ENCODE measurements at places on chromosomes 5 and 9. TPM values are rescaled to one million over a fixed set of nuclear protein-coding genes. Genes with fewer than 3 reads are reported as not detected.

DNA sequence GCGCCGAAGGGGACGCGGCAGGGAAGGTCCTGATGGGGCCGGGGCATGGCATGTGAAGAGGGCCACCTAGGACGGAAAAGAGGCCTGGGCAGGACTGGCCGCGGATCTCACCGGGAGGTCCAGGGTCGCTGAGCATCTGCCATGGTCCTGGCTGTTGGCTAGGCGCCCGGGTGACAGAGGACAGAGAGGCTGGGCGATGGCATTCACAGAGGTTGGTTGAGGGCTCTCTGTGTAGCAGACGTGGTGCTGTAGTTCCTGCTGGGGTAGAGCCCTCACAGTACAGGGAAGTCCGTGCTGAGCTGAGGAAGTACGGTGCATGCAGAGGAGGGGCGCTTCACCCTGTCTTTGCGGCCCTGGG lies 427 bp downstream of the PCYOX1L start:
- H3K27me3 ChIP-seq, result no peaks in the 10 kb centered on the region
- H3K36me3 ChIP-seq, result peaks cover 27% of the 10 kb centered on the region
- H3K4me1 ChIP-seq, result peaks cover 48% of the 10 kb centered on the region
- peak overlapping the region; percentile 97 for H3K4me3 ChIP-seq

DNA sequence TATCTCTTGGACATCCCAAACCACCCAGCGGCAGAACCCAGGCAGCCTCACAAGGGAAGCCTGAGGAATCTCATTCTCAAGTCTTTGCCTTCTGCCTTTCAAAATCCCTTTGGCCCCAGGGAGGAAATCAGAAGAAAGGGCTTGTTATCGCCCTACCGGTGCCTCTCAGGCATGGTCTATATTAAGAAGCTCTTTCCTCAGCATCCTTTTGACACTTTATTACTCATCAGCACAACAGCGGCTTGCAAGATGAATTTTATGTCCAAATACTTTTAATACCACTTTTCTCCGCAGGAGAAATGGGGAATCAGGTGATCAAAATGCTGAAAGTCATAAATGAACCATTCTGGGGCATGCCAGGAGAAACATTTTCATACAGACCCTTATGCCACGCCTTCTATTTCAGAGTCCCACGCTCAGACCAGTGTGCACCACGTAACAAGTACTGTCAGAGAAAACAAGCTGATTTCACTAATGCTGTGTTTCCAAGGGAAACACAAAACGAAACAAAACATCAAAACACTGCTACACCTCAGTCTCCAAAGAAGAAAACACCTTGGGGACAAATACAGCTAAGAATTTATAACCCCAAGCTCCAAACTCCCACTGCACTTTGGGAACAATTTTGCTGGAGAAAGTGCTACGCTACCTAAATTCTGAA lies 30.0 kb downstream of the RAPGEF1 start:
- DNase-seq, result no peak
- H3K27ac ChIP-seq, result peak overlapping the region; percentile 74
- peaks cover 49% of the 10 kb centered on the region for H3K4me1 ChIP-seq
- H3K4me3 ChIP-seq, result peak overlapping the region; percentile 40

The BRINP1 gene
- not detected for total RNA-seq

The CDO1 gene
- 0.54 TPM for total RNA-seq

DNA sequence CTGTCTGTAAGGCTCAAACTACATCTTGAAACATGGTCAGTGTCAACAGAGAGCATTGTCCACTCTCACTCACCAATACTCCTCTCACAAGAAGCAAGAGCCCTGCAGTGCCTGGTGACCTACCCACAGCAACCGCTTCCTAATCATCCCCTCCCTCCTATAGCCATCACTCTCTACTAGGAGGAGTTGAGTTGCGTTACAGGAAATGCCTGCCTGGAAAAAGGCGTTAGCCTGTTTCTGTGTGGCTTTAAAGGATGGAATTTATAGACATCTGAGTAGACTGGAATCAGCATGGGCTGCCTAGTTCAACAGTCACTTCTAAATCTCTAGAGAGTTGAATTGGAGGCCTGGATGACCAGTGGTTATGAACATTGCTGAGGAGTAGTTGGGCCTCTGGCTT lies 108.3 kb upstream of the FER start:
- no peak overlapping the region for H3K4me3 ChIP-seq
- H3K27me3 ChIP-seq, result peaks cover 8% of the 10 kb centered on the region
- H3K4me1 ChIP-seq, result peaks cover 2% of the 10 kb centered on the region
- no peak overlapping the region for H3K27ac ChIP-seq
- no peak for DNase-seq
- no peaks in the 10 kb centered on the region for H3K36me3 ChIP-seq

- no peaks in the 10 kb centered on the region for H3K27me3 ChIP-seq
- no peak overlapping the region for H3K4me3 ChIP-seq
These were observed 154.1 kb downstream of the TAF11L14 start for GRCh38 chr5:17788351-17788750.

DNA sequence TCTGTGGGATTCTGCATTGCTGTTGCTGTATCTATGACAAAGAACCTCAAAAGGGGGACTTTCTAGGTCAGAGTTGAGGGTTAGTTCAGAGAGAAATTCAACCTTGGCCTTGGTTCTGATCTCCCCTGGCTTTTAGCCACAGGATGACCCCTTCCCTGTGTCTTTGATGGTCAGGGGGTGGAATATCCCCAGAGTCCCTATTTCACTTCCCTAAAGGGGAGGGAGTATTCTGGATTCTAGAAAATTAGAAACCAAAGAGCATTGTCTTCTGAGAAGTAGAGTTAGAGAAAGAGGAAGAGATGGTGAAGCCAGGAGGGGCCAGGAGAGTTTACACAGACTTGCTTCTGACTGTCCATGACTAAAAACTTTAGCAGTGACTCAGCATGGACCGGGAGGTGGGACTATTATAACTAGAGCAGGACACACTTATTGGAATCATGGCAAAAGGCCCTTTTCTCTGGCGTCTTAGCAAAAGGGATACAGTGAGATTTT lies 56.2 kb upstream of the LPAR1 start:
- no peaks in the 10 kb centered on the region for H3K36me3 ChIP-seq
- H3K4me1 ChIP-seq, result no peaks in the 10 kb centered on the region
- H3K27me3 ChIP-seq, result no peaks in the 10 kb centered on the region

DNA sequence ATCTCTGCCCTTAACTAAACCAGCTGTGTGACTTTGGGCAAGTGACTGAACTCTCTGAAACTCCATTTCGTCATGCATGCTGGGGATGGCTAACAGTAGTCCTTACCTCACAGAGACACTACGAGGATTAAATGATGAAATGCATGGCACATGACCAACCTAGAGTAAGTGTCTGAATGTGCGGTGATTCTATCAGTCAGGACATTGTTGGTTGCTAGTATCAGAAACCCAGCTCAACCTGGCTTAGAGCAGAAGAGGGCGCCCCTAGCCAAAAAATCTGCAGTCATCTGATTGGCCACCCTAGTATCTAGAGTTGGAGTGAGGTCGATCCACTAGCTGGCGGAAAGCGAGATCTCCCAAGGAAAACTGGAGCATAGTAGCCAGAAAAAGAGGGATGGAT lies 25.2 kb downstream of the NEURL1B start:
- peaks cover 1% of the 10 kb centered on the region for H3K4me1 ChIP-seq
- no peaks in the 10 kb centered on the region for H3K27me3 ChIP-seq
- no peak overlapping the region for H3K4me3 ChIP-seq
- no peak overlapping the region for H3K27ac ChIP-seq
- no peaks in the 10 kb centered on the region for H3K36me3 ChIP-seq

DNA sequence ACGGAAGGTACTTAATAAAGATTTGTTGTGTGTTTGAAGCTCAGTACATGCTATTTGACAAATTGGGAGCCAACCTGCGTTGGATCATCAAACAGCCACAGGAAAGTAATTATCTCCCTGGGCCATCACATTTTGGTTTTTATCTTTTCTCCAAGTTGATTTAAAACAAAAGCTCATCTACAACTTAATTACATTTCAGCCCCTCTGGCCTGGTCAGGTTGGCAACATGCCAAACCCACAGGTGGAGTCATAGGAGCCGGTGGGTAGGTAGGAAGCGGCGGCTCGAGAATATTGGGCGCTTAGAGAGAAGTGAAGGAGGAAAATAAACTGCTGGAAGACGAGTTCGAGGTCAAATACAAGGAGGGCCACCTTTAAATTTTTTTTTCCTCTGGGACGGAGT lies 64.9 kb upstream of the FANCC start:
- H3K4me3 ChIP-seq, result no peak overlapping the region
- DNase-seq, result no peak
- no peaks in the 10 kb centered on the region for H3K4me1 ChIP-seq
- peaks cover 42% of the 10 kb centered on the region for H3K27me3 ChIP-seq
- H3K27ac ChIP-seq, result no peak overlapping the region
- no peaks in the 10 kb centered on the region for H3K36me3 ChIP-seq

The UNC5A gene
- total RNA-seq, result not detected

DNA sequence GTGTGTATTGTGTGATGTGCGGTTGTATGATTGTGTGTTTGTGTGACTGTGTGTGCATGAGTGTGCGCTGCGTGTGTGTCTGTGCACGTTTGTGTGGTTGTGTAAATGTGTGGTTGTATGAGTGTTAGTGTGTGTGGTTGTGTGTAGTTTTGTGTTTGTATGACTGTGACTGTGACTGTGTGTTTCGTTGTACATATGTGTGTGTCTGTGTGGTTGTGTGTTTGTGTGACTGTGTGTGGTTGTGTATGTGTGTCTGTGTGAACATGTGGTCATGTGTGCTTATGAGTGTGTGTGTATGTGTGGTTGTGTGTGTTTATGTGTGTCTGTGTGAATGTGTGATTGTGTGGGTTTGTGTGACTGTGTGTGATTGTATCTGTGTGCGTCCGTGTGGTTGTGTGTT lies 197.8 kb downstream of the TTLL11 start:
- H3K4me1 ChIP-seq, result no peaks in the 10 kb centered on the region
- peaks cover 4% of the 10 kb centered on the region for H3K27me3 ChIP-seq
- no peak overlapping the region for H3K4me3 ChIP-seq
- no peak for DNase-seq

DNA sequence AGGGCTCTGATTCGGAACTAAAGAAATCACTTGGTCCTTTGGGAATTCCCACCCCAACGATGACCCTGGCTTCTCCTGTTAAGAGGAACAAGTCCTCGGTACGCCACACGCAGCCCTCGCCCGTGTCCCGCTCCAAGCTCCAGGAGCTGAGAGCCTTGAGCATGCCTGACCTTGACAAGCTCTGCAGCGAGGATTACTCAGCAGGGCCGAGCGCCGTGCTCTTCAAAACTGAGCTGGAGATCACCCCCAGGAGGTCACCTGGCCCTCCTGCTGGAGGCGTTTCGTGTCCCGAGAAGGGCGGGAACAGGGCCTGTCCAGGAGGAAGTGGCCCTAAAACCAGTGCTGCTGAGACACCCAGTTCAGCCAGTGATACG lies 83.4 kb downstream of the GOLPH3 start:
- peaks cover 5% of the 10 kb centered on the region for H3K4me1 ChIP-seq
- H3K27ac ChIP-seq, result no peak overlapping the region
- no peak for DNase-seq
- no peaks in the 10 kb centered on the region for H3K36me3 ChIP-seq

GRCh38 chr9:13629067-13629466 lies 349.6 kb upstream of the MPDZ start:
- no peak overlapping the region for H3K4me3 ChIP-seq
- no peaks in the 10 kb centered on the region for H3K27me3 ChIP-seq
- H3K36me3 ChIP-seq, result no peaks in the 10 kb centered on the region

All from activated naive CD8-positive, alpha-beta T cell treated with anti-CD3 and anti-CD28 coated beads, Interleukin-2, amount 10 ng/mL, durations not matched to agents 7 days and 5 days (primary cell).